ENCODE measurements at places on chromosomes 12 and 14.

GRCh38 chr12:10142976-10143589 lies 13.1 kb upstream of the CLEC7A start:
- DNase-seq, result no peak

DNA sequence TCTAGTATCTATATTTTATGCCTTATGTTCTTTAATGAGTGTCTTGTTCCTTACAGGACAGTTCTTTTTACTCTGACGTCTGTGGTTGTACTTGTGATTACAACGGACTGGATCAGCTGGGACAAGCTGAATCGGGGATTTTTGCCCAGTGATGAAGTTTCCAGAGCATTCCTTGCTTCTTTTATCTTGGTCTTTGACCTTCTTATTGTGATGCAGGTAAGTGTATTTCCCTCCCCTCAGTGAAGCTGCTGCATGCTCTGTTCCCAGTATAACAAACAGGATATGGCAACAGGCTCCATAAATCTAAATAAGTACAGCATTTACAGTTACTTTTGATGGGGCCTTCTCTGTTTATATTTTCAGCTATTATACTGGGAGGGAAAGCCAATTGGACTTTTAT lies 463.6 kb downstream of the TMEM117 start:
- no peak for DNase-seq

DNA sequence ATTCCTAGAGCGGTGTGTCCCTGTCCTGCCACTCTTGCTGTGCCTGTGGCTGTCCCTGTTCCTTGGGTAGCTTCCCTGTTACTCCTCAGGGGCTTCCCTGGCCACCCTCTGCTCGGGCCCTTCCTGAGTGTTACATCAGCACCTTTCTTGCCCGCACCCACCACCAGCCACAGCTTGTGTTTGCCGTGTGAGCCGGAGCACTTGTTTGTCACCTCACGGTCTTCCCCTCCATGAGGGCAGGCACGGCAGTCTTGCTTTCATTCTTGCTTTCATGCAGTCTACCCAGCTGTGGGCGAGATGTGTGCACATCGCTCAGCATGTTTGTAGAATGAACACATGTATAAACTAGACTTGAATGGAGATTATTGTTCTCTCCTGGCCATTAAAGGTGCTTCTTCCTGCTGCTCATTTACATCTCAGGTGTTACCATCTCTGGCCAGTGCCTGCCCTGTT lies 42.0 kb downstream of the TRAF3 start:
- peak; percentile 78 for DNase-seq

- no peak for DNase-seq
Measured at GRCh38 chr12:497501-498160, 37.9 kb downstream of the B4GALNT3 start.

- DNase-seq, result no peak
Measured at GRCh38 chr14:74846168-74846567, 29.8 kb downstream of the PROX2 start.

GRCh38 chr12:84676787-84677186 lies 235.8 kb downstream of the SLC6A15 start:
- DNase-seq, result no peak

DNA sequence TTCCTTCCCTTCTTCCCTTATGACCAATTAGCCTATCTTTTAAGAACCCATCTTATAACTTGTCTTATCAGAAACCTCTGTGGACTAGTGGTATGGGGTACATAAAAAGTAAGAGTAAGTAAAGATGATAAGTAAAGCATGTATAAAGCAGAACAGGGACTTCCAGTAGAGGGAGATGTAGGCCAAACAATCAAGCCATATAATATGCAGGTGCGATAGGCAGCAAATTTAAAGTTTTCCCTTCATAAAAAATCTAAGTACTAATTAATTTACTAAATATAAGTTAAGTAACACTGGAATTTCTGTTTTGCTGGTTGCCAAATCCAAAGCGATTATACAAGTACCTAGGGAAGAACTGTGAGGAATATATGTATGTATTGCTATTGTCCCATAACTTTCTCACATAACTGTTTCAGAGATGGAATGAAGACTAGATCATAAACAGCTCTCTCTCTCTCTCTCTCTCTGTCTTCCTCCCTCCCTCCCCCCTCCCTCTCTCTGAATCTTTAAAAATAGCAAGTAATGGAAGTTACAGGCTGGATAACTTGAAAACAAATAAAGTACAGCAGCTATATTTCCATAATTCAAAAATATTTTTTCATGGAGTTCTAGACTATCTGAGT lies 25.7 kb downstream of the METTL25 start:
- no peak for DNase-seq

DNA sequence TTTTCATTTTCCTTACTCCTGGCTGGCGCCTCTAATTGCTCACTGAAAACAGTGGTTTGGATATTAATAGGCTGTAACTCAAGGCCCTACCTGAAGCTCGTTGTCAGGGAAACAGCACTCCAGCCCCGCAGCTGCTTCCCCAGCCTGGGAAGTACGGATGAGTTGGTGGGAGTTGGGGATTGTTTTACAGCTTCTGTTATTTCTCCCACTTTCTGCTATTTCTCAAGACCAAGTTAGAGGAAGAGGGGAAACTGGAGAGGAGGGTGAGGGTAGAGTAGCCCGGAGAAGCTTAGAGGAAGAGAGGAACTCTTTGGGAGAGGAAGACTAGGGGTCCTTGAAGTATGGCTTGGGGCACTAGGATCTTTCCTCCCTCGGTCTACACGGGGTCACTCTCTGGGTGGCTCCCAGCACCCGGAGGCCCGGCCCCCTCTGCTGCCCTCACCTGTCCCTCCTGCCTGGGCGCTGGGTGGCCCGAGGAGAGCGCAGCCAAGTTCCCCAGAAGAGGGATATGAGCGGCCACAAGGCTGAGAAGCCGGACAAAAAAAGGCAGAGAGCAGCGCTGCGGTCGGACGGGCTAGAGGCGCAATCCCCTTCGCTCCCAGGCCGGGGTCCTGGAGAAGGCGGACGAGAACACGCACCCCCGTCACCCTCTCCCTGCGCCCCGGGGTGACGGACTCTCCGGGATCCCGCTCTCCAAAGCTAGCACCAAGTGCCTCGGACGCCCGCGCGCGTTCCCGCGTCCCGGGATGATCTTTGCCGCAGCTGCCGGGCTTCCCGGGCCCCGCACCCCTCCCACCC lies 671 bp downstream of the SPTB start:
- DNase-seq, result no peak

DNA sequence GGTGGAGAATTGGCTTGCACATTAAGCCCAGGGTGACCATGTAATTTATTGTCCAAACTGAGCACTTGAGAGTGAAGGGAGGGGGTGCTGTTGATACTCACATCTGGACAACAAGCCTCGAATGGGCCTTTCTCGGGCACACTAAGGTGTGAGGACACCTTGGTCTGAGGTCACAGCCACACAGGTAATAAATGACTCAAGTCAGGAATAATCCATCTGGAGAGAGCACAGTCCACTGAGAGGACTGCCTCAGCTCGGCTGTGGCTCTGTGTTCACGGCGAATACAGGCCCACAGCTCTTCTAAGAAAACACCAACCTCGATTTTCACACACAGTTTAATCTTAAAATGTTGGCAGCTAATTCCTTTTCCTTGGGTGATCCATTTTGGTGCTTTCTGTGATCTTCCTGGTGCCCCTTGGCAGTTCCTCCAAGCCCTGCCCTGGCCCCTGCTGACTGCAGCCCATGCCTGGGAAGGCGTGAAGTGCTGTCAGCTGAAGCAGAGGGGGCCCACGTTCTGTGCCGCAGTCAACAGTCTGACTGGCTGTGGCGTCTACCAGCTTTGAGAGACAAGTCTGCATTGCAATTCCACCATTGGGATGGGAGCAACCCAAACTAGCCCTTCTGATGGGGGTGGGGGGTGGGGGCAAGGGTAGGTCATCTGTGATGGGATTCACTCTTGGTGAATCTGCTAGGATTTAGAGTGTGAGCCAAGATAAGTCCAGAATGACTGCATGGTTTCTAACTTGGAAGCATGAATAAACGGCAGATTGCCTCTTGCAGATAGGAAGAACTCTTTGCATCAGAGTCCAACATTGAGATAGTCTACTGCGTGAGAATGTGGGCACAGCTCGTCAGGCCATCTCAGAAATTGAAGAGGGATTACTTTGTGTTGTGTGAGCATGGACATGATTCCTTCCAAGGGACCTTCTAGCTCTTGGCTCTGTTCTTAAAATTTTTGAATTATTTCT lies 42.8 kb downstream of the ZNF664 start:
- no peak for DNase-seq

GRCh38 chr14:87131879-87132278 lies 861.1 kb downstream of the GALC start:
- DNase-seq, result no peak

GRCh38 chr12:12645485-12645884 lies 33.8 kb downstream of the CREBL2 start:
- DNase-seq, result peak; percentile 17

- DNase-seq, result no peak
Measured at GRCh38 chr12:22687361-22688076, 62.5 kb downstream of the ETNK1 start.

GRCh38 chr12:68236421-68237059 lies 10.9 kb upstream of the IL26 start:
- no peak for DNase-seq

DNA sequence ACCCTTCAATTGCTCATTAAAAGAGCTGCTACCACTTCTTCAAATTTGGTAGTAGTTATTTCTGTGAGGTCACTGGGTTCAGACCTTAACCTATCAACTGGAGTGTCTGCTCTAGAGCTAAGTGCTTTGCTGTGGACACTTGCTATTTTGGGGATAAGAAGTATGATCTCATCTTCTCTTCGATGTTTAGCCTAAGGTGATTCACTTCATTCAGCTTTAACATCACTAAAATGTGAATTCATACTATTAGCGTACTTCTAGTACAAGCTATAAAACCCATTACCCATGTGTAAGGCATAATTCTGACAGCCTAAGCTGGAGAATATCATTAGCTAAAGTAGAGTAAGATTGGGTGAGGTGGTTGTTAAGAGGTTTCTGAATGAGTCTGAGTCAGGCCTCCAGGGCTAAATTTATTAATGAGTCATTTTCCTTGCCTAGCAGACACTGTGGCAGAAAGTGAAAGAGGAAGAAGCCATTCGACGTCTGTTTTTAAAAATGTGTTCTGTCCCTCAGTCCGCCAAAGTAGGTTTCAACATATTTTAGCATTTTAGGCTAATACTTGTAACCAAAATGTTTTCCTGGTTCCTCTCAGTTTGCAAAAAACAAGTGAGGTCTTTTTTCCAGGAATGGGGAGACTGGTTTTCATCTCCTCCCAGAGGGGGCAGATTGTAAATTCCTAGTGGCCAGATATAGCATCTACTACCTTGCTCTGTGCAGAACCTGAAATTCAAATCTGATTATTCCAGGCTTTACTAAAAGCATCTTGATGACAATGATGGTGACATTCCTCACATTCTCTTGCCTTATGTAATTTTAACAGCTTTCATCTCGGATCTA lies 103.6 kb downstream of the SSPN start:
- no peak for DNase-seq

- peak; percentile 32 for DNase-seq
Measured at GRCh38 chr12:50057000-50057841, at the start of gene ASIC1. ASIC1 (plus strand) TSS chr12:50057596; CDS start chr12:50058767, 1,171 bp downstream.

GRCh38 chr12:837548-837947 lies 85.2 kb downstream of the WNK1 start:
- DNase-seq, result no peak
